NCI-H1092 (cell line): ENCODE measurements at places on chromosomes 1 and 21.
A peak's percentile ranks its signal among the peaks of the same experiment; 100 is the strongest.

DNA sequence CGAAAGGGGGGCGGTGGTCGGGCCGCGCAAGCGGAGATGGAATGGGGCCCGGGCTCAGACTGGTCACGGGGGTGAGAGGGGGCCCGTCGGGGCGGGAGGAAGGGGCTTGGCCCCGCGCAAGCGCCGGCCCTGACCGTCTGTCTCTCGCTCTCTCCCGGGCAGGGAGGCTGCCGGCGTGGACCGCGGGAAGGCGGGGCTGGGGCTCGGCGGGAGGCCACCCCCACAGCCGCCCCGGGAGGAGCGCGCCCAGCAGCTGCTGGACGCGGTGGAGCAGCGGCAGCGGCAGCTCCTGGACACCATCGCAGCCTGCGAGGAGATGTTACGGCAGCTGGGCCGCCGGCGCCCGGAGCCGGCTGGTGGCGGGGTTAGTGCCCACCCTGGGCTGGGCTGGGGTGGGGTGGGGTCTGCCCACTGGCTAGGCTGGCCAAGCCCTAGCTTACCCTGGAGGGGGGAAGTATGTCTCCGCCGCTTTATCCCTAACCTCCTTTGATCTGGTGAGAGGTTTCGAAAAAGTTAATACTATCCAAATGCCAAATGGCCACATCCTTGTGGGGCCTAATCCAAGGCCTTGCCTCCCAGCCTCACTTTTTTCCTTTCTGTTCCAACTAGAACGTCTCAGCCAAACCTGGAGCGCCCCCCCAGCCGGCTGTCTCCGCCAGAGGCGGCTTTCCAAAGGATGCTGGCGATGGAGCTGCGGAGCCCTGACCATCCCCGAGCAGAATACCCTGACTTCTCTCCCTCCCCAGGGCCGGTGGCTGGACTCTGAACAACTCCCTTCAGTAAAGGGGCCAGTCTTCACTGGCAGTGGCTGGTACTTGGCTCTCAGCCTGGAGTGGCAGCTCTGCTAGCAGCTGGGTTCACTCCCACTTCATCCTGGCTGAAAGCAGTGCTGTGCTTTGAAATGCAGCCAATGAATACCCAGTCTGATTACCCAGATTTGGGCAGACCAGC lies 636 bp upstream of the YRDC start:
- peak; percentile 81 for DNase-seq

DNA sequence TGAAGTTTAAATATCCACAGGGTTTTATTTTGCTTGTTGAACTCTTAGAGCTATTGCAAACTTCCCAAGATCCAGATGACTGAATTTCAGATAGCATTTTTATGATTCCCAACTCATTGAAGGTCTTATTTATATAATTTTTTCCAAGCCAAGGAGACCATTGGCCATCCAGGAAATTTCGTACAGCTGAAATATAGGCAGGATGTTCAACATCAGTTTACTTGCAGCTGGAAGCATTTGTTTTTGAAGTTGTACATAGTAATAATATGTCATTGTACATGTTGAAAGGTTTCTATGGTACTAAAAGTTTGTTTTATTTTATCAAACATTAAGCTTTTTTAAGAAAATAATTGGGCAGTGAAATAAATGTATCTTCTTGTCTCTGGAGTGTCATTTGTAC lies 32.8 kb upstream of the DDR2 start:
- no peak for DNase-seq

DNA sequence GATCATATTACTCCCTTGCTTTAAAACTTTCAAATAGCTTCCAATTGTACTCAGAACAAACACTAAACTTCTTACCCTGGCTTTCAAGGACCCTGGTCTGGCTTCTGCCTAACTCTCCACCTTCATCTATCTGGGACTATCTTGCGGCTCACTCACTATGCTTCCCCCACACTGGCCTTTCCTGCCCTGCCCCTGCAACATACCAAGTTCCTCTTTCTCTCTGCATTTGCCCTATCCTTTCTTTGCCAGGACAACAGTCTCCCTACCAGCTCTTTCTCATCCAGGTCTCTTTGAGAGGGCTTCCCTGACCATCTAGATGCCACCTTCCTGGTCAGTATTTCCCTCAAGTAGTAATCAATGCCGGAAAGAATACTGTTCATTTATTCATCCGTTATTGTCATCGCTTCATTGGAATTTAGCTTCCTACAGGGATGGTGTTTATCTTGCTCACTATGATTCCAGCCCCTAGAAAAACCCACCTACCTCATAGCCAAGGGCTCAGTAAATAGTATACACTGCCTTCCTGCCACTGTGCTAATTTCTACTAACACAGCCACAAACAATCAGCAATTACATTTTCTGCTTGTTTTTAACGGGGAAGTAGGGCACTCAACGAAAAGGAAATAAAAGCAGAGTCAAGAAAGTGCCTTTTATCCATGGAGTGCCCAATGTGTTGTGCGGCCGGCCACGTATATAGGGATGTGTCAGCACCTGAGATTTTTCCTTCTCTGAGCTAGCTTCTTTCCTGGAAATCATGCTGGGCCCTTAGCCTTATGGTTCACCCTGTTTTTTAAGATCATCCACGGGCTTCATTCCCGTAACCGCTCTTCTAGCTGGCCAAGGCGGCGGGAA lies 521 bp upstream of the CDC7 start:
- DNase-seq, result no peak

DNA sequence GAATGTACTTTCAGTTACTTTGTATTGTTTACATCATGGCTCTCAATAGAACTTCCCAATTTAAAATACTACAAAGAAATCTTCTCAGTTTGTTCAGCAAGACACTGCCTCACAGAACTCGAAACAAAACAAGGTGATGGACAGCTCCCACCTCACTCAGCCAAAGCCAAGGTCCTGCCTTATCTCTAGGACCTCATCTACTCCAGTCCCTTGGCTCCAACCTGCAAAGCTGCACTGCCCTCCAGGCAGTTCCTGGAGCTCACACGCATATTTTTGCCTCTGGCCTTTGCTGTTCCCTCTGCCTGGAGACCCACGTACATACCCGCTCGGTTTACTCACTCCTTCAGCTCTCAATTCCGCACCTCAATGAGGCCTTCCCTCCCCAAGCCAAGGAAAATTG lies 40.3 kb downstream of the MCOLN2 start:
- DNase-seq, result no peak

DNA sequence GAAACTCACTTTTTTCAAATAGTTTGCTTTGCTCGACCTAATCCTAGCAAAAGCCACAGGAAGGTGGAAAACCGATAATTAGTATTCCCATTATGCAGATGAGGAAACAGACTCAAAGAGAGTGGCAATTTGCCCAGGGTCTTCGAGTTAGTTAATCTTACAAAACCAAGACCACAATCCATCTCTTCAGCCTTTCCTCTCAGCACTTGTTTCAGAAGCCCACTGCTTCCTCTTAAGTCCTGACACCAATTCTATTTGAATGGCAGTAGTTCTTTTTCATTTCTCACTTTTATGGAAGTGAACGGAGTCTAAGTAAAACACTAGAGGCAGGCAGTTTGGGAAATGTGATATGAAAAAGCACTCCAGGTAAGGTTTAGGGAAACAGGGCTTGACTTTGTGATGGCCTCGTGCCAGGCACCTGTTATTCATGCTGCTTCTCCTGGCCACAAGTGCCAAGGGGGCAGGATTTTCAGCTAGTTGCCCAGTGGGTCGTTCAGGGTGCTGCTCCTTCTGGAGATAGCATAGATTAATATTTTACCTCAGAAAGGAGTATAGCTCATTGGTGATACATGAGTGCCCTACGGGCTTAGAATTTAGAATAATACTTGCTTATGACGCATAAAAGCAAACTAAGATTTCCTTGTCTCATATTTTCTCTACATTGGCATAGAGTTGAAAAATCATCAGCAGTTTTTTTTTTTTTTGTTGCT lies 76.6 kb upstream of the NRIP1 start:
- peak; percentile 46 for DNase-seq

GRCh38 chr1:114153261-114154145 lies at the start of gene SYT6:
Gene SYT6, minus strand, starts transcription at chr1:114153869. Its CDS starts 97 bp downstream, at chr1:114153772.
- no peak for DNase-seq

DNA sequence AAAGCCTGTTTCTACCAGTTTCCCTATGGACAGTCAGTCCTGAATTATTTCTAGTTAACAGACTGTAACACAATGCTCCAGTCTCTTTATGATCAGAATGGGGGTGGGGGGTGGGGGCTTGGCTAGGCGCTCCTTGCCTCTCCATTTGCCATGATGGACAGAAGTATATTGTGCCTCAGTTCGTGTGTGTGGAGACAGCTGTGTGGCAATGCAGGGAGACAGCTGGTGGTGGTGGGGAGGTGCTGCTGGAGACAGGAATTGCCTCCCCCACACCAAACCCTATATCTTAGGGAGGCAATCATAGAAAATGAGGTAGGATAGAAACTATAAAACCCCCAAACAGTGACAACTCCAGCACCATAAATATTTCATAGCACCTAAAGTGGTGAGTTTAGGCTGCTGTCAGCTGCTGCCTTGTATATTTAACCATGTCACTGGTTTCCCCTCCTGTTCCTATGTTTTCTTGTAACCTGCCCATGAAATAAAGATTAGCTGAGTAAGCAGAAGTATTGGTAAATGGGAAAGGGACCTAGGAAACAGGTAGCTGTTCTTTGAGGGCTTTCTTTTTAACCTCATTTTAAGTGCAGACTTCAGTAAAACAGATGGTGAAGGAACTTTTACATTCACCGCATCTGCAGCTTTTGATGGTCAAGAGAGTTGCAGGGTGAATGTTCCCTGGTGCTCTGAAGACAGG lies 3.4 kb downstream of the PLXNA2 start:
- DNase-seq, result no peak

- DNase-seq, result no peak
These were observed 525.1 kb upstream of the BRINP3 start for GRCh38 chr1:191002768-191003167.

GRCh38 chr1:45205910-45206721 lies at the start of gene ZSWIM5:
Gene ZSWIM5, minus strand, starts transcription at chr1:45206605. Its CDS starts 255 bp downstream, at chr1:45206350.
- DNase-seq, result peak; percentile 74

- DNase-seq, result no peak
These were observed 29.8 kb upstream of the A3GALT2 start for GRCh38 chr1:33350611-33351280.

DNA sequence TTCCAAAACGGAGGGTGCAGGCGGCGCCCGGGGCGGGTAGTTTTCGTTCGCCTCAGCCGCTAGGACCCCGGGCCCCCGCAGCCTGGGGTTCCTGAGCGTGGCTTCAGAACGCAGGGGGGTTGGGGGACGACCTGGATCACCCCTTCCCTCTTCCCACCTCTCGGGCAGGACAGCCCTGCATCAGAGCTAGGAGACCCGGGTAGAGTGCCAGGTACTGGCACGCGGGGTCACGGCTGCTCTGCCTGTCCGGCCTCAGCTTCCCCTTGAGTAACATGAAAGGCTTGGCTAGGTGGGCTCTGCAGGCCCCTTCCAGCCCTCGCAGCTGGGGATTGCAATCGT lies 484 bp downstream of the DFFB start:
- DNase-seq, result no peak

DNA sequence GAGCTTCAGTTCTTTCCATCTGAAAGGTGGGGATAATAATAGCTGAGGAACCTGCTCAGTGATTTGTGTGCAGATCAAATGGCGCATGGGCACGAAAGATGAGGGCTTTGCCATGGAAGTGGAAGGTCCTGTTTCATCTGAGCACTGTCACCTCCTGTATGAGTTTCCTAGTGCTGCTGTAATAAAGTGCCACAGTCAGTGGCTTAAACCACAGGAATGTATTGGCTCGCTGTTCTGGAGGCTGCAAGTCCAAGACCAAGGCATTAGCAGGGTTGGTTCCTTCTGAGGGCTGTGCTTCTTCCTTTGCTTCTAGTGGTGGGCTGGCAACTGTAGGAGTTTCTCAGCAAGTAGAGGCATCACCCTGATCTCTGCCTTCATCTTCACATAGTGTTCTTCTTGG lies 51.1 kb upstream of the RBM15 start:
- no peak for DNase-seq

- no peak for DNase-seq
These were observed 29.6 kb upstream of the CADM3 start for GRCh38 chr1:159141584-159142390.

- no peak for DNase-seq
These were observed 90.5 kb downstream of the PIK3R3 start for GRCh38 chr1:46041974-46042373.

DNA sequence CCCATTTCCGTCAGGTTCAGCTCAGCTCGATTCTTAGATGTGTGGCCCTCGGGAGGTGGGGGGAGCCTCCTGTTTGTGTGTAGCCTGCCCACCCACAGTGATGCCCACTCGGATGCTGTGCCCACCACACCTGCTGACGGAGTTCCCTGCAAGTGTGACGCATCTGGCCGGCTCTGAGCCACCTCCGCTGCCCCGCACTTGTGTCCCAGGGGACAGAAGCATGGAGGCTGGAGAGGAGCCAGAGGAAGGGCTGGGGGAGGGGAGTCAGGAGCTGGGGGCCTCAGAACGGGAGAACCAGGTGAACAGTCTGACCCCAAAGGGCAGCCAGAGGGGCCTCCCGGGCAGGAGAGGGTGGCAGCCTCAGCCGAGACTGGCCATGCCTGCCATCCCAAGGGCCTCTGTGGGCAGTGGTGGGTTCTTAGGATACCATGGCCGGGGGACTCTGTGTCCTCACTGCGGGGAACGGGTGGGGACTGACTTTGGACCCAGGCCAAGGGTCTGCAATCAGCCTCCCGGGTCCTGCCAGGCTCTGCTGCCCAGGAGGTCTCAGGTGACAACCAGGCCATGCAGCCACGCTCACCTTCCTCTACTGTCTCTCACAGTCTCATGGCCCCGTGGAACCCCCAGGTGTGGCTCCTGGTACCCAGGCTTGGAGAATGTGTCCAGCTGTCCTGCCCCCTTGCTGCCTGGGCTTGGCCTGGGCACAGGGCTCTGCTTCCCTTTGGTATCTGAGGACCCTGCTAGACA lies 267.2 kb upstream of the VAMP3 start:
- no peak for DNase-seq
